Right cardiac atrium (tissue), 5 donors: ENCODE measurements at places on chromosomes 4 and X. TPM values are rescaled to one million over a fixed set of nuclear protein-coding genes. Genes with fewer than 3 reads are reported as not detected.

GRCh38 chr4:109559625-109559982, 442 bp upstream of the MCUB start:
- DNase-seq, result peak; percentile 60

GRCh38 chrX:57822398-57822797, 87.9 kb downstream of the ZXDA start:
- no peak for DNase-seq

DNA sequence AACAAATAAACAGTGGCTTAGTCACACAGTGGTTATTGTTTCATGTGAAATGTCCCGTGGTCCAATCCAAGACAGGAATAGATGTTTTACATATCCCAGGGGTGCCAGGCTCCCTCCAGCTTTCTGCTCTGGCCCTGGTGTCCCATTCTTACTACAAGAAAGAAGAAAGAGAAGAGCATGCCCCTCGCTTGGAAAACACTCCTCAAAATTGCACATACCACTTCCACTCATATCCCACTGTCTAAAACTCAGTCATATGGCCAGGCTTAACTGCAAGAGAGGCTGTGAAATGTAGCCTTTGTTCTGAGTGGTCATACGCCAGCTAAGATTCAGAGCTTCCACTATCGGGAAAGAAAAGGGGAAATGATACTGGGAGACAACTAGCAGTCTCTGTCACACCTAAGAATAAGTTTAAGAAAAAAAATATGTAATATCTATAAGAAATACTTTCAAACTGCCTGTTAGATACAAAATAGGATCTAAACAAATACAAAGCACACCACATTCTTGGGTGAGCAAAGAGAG, 306.8 kb upstream of the FAM241A start:
- no peak for DNase-seq

- no peak for DNase-seq
Measured at GRCh38 chr4:164215113-164215741, 538.7 kb upstream of the SMIM31 start.

DNA sequence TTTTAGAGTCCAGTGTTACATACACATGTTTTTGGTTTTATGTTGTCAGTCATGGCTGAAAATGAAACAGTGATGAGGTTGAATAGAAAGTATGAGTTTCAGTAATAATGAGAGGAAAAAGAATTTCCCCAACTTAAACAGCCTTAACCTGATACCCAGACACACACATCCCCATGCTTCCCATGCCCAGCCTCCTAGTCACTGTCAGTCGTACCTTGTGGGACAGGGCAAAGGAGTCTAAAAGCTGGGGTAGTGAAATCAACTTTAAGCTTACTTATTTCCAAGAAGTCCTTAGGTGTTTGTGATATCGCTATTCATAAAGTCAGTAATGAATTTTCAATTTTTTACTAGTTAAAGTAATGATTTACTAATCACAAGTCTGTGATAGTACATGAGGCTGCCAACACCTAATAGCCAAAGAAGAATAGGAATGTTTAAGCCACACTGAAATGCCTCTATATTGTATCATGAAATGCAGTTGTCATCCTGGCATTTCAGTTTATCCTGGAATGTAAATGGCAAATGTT, 24.3 kb upstream of the GPR34 start:
- no peak for DNase-seq

GRCh38 chr4:90357117-90357710, 230.0 kb downstream of the CCSER1 start:
- no peak for DNase-seq

- DNase-seq, result no peak
Measured at GRCh38 chr4:1151541-1151940, 20.8 kb downstream of the SPON2 start.

The SPP1 gene
- total RNA-seq, result 9.8 TPM

The ARX gene
- total RNA-seq, result not detected

GRCh38 chr4:187184508-187184907, 460.9 kb upstream of the FAT1 start:
- no peak for DNase-seq

DNA sequence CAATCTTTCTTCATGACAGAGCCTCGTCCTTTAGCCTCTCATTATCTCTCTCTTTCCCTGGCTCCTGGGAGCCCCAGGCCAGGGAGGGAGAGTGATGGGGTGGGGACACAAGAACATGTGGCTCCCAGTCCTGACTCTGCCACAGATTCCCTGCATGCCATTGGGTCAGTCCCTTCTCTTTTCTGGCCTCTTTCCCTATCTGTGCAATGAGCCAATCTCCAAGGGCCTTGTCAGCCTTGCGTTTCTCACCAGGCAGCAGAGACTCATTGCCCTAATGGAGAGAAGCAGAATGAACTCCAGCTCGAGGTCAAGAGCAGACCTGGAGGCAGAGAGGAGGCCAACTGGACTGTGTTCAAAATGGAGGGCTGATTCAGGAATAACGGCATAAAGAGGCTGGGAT, 38.4 kb upstream of the PJA1 start:
- DNase-seq, result no peak

DNA sequence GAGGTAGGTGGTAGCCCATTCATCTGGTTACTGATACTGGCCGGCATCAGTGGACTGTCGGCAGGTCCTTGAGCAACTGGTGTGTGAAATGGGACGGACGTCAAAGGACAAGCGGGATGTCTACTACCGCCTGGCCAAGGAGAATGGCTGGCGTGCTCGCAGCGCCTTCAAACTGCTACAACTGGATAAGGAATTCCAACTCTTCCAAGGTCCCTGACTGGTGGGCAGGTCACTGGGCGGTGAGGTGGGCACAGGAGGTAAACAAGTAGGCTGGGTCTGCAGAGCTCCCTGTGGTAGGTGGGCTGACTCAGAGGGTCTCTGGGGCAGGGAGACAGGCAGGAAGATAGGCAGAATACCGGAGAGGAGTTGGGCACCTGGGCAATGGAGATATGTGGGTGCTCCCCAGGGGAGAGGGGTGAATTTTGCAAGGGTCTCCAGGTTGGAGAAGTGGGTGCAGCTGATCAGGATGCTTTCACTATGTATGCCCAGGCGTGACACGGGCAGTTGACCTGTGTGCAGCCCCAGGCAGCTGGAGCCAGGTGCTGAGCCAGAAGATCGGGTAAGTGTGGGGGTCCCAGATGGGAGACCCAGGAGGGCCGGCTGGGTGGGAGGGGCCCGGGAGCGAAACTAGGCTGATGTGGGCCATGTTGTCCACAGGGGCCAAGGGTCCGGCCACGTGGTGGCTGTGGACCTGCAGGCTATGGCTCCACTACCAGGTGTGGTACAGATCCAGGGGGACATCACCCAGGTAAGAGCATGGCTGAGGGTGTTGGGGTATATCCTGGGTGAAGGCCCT, 2.2 kb downstream of the FTSJ1 start:
- no peak for DNase-seq

- DNase-seq, result no peak
Measured at GRCh38 chrX:133085785-133086184, 11.1 kb downstream of the USP26 start.

GRCh38 chr4:51825341-51825740, 17.6 kb upstream of the DCUN1D4 start:
- no peak for DNase-seq

DNA sequence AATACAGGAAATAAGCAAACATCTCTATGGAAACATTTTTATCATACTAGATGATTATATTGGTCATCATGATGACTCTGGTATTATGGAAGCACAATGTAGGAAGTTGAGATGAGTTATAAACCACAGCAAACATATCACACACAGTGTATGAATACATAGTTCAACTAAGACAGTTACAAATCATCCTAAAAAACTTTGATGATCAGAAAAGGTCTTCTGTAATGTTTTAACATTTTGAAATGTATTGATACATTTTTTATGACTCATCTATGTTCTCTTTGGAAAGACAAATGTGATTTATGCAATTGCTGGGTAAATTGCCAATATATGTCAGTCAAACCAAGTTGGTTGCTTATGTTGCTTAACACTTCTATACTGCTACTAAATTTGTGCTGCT, 4.8 kb downstream of the CXCL3 start:
- DNase-seq, result no peak

DNA sequence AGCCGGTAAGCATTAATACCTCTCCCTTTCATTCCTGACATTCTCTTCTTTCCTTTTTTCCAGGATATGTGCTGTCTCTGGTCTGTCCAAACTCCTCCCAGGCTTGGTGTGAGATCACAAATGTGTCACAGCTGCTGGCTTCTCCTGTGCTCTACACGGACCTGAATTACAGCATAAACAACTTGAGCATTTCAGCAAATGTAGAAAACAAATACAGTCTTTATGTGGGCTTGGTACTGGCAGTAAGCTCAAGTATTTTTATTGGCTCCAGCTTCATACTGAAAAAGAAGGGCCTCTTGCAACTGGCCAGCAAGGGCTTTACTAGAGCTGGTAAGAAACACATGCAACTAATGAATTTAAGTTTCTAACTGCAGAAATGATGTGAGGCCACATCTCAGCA, 8.4 kb downstream of the NIPAL1 start:
- DNase-seq, result no peak

GRCh38 chr4:32147446-32148085, 1427.4 kb downstream of the PCDH7 start:
- DNase-seq, result no peak

The SLIT2 gene
- 11.5 TPM for total RNA-seq

- DNase-seq, result no peak
Measured at GRCh38 chr4:98352940-98353339, 91.8 kb downstream of the RAP1GDS1 start.

The CRMP1 gene
- 1.0 TPM for total RNA-seq

The APLN gene
- total RNA-seq, result 10.5 TPM

GRCh38 chr4:9758641-9759317, 22.7 kb upstream of the DRD5 start:
- DNase-seq, result no peak

The RNF150 gene
- 32.8 TPM for total RNA-seq

DNA sequence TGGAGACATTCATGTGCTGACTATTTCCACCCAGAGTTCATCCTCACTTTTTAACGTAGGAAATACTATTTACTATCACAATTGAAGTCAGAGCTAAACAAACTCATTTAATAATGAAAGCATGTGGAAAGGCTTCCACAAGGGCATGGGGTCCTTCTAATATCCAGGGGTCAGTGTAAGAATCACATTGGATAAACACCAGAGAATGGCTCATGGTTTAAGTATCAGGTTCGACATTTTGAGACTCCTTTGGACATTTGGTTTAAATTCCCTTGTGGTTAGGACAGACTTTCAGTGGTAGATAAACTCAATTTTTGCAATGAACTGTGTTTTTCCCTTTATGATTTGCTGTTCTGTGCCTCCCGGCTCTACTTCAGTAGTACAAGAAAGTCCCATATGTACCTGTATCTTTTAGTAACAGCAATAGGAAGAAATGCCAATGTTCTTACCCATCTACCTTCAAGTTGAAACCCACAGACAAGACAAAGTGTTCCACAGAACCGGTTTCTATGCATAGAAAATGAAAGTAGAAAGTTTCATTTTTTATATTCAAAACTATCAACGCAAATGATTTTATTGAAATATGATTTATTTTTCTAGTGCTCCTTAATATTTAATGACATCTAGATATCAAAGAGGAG, 589.0 kb upstream of the FAM241A start:
- DNase-seq, result no peak

DNA sequence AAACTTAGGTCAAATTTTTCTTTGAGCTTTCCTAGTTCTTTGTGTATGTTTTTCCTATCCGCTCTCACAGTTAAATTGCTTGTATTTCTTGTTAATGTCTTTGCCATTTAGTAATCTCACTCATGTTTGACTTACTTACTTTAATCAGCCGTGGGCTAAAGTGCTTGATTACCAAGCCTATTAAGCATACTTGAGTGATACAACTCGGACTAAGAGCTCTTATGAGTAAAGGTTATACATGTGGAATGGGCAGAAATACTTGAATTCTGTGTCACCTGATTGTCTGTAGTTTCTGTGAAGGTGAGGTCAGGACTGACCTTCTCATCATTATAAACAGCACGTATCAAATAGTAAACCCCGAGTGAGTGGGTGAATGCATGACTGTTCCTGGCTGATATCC, 664.5 kb downstream of the PDHA2 start:
- DNase-seq, result no peak

GRCh38 chr4:16199093-16199492, 27.2 kb downstream of the TAPT1 start:
- no peak for DNase-seq

GRCh38 chr4:2249526-2250356, 7.8 kb upstream of the HAUS3 start:
- DNase-seq, result no peak

DNA sequence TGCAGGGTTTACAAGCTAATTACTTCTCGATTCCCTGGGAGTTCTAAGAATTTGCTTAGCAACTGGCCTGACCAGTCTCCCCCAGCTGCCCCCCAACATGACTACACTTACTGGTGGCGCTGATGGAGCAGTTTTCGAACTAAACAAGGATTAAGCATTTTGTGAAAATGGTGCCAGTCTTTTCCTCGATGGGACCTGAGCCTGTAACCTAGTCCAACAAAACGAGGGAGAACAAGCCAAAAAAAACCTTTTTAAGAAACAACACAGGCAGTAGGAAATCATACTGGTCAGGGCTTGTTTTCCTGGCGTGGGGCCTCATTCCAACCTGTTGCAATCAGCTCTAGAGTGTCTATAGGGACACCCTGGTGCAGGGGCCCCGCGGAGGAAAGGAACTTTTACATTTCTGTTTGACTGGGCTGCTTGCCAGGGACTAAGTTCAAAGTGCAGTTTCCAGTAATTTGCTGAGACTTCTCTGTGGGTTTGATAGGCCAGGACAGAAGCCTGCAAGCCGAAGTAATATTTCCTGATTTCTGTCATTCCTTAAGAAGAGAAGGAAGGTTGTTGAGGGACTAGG, 158.7 kb downstream of the SPRY1 start:
- DNase-seq, result peak; percentile 94

- no peak for DNase-seq
Measured at GRCh38 chr4:79923281-79923680, 149.7 kb downstream of the ANTXR2 start.

The SPANXN3 gene
- total RNA-seq, result not detected

DNA sequence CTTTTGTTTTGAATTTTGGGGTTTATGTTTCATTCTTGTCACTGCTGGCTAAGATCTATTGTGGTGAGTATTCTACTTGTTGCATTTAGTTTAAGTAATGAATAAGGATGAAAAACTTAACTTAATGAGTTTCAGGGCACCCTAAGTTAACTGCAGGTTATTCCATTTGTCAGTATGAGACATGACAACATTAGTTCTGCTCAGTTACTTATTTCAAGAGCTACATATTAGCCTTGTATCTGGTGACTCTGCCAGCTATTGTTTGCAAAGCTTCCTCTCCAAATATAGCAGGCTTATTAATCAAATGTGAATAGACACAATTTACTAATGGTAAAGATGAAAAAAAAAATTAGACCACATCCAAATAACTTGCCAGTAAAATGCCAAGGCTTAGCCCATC, 567.1 kb downstream of the IL15 start:
- no peak for DNase-seq

- DNase-seq, result no peak
Measured at GRCh38 chr4:83408908-83409307, 46.7 kb downstream of the HELQ start.
